Stimulated activated CD8-positive, alpha-beta memory T cell treated with anti-CD3 and anti-CD28 coated beads, Interleukin-15, amount 100 ng/mL, for 4 hours (primary cell): ENCODE measurements at places on chromosomes 5 and 9.

GRCh38 chr9:93597871-93598646, 21.7 kb downstream of the PHF2 start:
- no peak for DNase-seq

GRCh38 chr9:113228130-113228665, 6.9 kb downstream of the SLC31A1 start:
- DNase-seq = no peak

DNA sequence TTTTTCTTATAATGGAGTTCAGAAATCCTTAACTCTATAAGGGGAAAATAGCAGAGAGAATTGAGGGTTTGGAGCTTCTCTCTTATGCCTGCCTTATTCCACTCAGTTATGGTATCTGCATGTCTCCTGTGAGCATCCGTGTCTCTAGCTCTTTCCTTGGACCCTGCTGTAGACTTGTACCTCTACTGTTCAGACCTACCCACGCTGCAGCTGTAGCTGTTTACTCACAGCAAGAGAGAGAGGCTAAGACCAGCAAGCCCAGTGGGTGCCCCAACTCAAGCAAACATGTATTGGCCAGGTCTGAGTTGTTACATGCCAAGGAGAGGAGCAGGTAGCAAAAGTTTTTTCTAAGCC, 7.1 kb upstream of the PCSK1 start:
- no peak for DNase-seq

- DNase-seq = no peak
These were observed 42.2 kb upstream of the ANKRD33B start for GRCh38 chr5:10521466-10522223.

DNA sequence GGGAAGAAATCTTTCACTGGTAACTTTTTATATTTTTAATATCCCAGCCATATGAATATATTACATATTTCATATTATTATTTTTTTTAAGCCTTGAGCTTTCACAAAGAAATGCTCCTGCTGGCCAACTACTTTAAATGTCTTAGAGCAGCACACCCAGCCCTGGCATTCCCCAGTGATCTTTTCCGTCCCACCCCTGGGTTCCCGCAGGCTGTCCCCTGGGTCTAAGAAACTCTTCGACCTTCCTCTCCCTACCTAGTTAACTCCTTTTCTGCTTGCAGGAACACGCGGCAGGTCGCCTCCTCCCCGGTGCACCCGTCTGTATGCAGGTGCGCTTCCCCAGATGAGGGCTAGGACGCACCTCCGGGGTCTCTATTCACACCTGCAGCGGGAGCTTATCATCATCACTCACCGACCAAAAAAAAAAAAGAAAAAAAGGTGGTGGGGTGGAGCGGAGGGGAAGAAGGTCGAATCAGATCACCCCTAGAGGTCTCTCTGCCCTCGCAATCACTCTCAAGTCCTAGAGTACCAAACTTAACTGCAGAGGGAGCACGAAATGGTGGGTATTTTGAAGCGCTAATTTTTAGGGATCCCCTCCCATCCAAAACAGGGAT, 696 bp downstream of the ZFP62 start:
- peak; percentile 32 for DNase-seq
